ENCODE measurements at places on chromosomes 2 and 18.

GRCh38 chr2:240435457-240435947 lies at the start of gene GPC1:
Gene GPC1 (plus strand): TSS chr2:240435663. CDS start chr2:240435919, 256 bp downstream.
- DNase-seq, result peak; percentile 90

DNA sequence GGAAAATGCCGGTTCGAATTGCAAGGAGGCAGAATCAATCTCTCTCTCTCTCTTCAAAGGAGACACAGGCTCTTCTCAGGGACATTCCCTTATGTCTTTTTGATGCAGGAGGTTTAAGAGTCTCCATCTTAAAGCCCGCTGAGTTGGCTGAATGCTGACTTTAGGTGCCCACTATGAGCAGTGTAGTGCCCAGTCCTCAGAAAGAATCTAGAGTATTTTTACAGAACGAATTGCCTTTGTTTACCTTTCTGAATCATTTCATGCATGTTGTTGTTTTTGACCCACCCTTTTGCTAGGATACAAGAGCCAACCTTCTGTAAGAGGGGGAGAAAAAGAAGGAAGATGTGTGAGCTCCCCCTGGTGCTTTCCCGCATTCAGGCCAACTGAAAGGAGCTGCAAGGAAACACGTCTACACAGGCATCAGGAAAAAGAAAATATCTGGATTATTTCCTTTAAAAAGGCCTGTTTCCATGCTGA lies 193.5 kb upstream of the TCF4 start:
- peak; percentile 29 for DNase-seq

GRCh38 chr2:157874997-157875640 lies 1.0 kb downstream of the ACVR1 start:
- DNase-seq, result peak; percentile 48

DNA sequence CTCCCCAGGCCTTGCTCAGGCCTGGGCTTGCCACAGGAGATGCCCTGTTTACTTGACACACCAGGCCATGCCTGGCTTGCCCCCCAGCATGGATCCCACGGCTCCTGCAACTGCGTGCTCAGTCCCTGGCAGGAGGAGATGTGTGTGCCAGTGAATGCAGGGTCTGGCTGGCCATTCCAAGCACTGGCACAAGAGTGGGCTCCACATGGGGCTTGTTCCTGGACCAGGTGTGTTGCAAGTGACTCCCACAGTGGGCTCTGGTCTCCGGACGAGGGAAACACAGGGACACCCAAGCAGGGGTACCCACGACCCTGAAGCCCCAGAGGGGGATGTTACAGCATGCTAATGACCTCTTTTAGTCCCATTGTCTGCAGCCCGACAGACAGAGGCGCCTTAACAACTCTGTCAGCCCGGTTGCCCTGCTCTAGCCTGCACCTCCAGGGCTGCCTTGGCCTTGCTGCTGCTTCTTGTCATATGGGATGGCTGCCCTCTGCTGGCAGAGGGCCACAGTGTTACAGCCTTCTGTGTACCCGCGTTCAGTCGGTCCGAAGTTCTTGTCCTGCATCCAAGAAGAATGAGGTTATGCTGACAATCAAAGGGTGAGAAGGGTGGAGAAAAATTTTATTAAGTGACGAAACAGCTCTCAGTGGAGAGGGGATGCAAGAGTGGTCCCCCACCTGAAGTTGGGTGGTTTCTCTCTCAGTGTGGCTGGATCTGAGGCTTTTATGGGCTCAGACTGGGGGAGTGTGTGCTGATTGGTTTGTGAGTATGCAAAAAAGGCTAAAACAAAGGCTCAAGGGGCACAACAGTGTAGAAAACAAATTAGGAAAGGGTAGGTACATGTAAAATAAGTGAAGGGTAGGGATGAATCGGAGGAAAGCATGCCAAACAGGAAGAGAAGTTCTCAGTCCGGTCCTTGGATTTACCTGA lies 180.4 kb downstream of the MBD5 start:
- no peak for DNase-seq

DNA sequence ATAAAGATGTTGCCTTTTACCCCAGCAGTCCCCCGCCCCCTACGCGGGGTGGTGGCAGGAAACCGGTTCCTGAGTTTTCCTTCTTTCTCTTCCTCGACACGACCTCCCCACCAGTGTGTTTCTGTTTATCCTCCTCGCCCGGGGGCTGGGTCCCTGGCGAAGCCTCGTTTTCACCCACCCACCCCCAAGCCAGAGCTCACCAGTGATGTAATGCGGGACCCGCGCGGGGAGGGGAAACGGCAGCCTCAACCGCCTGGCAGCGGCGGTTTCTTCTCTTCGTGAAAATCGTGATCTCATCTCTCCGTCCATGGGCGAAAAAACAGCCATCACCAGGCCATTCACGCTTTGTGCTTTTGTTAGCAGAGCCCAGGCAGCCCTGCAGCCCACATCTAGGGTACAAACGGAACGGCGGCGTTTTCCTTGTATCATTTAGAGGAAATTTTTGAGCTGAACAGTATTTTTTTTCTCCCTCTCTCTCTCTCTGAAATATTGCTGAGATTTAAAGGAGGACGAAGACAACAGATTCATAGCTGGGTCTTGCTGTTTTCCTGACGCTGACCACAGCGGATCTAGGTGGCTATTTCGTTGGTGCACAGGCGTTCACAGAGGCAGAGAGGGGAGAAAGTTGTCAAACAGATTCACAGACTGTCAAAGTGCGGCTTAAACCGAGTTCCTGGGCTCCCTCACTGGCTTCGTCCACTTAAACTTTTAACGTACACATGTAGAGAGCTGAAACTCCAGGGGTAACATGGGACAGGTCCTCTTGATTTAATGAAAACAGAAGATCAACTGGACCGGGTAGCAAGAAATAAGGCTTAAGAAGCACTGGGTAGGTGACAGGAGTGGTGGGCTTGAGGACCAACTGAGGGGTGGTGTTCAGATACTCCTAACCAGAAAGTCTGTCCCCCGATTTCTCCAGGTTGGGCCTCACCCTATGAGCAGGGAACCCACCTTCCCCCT lies 21.9 kb upstream of the PAX3 start:
- no peak for DNase-seq

- DNase-seq, result no peak
These were observed 166.0 kb upstream of the VWC2L start for GRCh38 chr2:214244847-214245246.

DNA sequence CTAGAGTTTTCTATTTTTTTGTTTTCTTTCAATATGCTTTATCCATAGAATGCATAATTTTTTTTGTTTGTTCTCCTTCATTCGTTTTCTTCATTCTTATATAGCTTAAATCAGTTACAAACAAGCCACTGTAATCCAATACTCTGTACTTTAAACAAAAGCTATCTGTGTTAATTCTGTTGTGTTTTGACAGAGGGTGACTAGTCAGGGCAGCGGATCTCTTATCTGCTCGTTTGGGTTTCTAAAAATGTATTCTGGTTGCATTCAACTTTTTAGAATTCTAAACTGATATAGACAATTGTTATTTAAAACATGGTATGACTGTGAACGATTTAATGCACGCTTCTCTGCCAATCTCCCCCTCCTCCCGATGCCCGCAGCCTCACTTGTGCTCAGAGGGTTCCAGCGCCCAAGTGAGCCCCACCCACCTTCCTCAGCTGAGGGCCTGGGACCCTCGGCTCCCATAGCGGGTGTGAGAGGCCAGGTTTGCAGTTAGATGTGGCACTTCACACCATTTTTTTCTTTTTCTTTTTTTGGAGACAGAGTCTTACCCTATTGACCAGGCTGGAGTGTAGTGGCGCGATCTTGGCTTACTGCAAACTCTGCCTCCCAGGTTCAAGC lies 44.1 kb downstream of the NCK2 start:
- DNase-seq, result peak; percentile 64

DNA sequence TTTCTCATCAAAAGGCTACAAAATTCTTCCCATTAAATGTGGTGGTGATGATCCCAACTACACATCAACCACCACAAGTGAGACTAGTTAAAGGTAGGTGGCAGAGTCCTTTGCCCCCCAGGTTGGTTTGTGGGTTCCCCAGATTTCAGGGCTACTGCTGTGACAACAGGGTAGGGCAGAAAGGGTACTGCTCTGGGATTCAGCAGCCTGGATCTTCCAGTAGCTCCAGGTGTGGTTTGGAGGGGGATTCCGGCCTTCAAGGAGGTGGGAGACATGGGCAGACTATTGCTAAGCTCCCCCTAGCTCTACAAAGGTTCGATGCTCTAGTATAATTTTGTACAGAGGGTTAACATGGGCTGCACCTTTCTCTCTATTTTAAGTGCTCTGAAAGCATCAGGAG lies 74.9 kb upstream of the FZD5 start:
- DNase-seq, result peak; percentile 4

GRCh38 chr2:230893841-230894781 lies 29.4 kb downstream of the ITM2C start:
- no peak for DNase-seq

- DNase-seq, result no peak
These were observed 109.7 kb upstream of the CNTNAP5 start for GRCh38 chr2:123915380-123915779.

GRCh38 chr2:169661265-169661664 lies 32.9 kb downstream of the CFAP210 start:
- DNase-seq, result no peak

DNA sequence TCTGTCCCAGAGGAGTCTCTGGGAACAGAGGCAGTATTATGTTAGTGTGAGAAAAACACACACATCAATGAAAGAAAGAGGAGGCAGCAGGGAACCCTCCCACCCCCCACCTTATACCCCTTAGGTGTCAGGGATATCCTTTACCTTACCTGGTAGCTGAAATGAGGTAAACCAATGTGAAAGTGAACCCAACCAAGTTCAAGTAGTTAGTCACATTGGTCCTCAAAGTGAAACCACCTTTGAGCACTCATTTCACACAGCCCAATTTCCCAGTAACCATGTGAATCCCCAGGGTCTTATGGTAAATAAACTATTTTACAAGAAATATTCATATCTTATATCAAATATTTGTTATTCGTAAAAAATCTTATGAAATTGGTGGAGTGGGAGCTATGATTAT lies 377.8 kb downstream of the LRATD1 start:
- no peak for DNase-seq

GRCh38 chr2:219626540-219626939 lies 890 bp upstream of the SLC4A3 start:
- no peak for DNase-seq

DNA sequence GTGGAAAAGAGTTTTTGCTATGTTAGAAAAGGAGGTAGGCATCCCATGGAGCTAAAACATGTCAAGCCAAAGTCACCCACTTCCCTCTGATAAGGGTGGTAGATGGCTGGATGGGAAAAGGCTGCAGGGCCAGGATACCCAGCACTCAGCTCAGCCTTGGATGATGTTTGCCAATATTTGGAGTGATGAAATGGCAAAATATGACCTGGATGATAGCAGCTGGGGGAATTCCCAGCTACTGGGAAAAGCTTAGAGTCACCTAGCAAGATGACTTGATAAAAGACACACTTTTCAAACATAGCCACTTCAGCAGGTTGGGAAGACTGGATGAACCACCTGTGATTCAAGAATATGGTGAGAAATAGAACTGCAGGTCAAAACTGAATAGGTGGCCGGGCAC lies 10.1 kb downstream of the RFX8 start:
- no peak for DNase-seq

- DNase-seq, result no peak
These were observed 22.2 kb upstream of the FAHD2A start for GRCh38 chr2:95380280-95380679.

- DNase-seq, result no peak
These were observed 19.4 kb downstream of the KANSL3 start for GRCh38 chr2:96618596-96619283.

DNA sequence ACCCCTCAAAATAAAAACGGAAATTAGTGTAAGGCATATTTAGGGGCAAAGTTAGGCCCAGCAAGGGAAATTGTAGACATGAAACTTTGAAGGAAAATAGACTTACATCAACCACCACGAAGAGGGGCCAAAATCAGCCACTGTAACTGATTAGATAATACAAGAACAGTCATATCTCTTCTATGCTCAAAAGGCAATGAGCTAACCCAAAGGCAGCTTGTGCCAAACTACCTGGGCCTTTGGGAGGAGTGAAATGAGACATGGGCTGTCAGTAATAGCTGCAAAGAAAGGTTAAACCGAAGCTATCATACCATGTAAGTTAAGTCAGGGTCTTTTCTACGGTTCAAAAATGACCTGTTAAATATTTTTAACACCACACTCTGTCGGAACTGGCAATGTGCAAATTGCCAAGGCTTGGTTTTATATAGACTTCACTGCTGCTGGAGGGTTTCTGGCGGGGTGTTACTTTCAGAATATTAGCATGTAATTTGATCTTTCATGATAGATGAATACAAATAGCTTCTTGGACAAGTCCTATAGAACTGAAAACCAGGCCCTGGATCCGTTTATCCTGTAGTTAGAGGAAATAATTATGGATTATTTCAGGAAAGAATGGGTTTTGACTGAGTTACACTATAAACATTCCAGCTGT lies 69.6 kb downstream of the ACVR1 start:
- DNase-seq, result no peak

DNA sequence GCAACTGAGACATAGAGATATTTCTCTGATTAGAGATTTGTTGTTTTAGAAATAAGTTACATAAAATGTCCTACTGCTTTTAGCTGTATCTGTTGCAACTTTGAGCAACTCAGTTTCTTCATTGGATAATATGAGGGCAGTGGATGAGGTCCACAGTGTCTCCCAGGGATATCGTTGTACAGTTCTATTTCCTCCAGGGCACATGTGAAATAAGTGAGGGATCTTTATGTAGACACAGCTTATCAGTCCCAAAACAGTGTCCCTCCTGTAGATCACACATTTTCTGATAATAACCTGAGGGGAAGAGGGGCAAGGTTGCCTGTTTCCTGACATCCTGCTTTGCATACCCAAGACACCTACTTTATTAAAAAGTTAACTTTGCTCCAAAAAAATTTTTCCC lies 1231.2 kb upstream of the ZEB2 start:
- DNase-seq, result no peak

- DNase-seq, result no peak
These were observed 155.4 kb downstream of the NRP2 start for GRCh38 chr2:205837663-205838062.

DNA sequence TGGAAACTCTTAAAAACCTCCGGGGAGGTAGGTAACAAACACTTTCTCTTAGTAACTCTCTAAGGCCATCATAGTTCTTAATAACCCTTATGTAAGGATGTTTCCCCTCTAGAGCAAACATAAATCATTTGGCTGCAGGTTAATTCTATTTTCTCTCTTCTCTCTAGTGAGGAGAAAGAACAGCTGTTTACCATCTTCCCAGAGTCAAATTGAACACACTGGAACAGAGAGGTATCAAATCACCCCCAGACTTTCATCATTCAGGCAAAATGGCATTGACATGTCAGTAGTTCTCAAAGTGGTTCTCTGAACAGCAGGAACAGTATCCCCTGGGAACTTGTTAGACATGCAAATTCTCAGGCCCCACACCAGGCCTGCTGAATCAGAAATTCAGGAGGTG lies 240.7 kb downstream of the MEIS1 start:
- DNase-seq, result no peak

GRCh38 chr2:177362499-177362898 lies 30.1 kb upstream of the AGPS start:
- DNase-seq, result no peak

- no peak for DNase-seq
These were observed 15.3 kb downstream of the SP9 start for GRCh38 chr2:174350018-174350417.

DNA sequence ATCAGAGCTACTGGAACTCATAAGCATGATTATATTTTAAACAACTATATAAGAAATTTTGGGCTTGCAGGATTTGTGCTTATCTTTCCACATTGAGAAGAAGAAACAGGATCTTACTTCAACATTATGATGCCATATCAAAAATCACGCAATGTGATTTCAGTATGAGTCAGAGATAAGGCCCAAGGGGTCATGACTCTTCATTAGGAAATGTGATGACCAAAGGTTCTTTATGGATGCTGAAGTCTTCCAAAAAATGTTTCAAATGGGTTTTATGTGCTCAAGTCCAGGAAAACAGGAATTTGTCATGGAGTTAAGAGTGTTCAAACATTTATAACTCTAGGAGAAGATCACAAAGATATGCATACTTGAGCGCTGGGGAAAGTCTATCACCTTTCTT lies 7.8 kb upstream of the SERPINB2 start:
- no peak for DNase-seq

Measured in lower leg skin (tissue), 4 donors.